KBM-7 (cell line): ENCODE measurements at places on chromosomes 1 and 21.

DNA sequence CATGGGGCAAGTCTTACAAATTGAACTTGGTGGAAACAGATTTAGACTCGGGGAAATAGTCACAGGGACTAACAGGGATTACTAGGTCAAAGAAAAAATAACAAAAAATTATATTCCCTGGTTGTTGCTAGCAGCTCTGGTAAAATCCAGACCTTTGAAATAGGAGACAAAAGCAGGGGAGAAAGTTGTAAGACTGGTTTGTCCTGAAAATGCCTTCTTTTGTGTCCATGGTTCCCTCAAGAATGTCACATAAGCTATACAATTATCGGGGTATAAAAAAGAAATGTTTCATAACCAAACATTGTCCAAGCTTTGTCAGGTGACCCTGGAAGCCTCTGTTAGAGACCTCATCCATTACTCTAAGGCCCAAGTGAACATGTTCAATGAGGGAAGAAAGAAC lies 33.1 kb downstream of the KIAA0319L start:
- DNase-seq = no peak

DNA sequence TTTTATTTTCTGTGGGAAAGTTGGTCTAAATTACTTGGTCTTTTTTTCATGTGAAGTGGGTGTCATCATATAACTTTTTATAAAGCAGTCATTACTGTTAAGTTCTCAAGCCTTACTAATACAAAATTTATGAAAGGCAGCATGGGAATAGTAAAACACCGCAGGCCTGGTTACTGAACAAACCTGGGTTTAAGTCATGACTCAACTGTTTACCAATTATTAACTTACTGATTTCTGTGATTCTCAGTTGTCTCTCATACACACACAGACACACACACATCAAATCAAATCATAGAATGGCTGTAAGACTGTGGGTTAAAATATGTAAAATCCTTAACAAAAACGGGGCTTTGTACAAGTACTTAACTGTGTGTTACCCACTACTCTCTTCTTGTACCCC lies 14.6 kb downstream of the MAEL start:
- DNase-seq = no peak

- DNase-seq = peak; percentile 96
Measured at GRCh38 chr1:58898739-58899586, 115.1 kb upstream of the JUN start.

GRCh38 chr21:33151941-33152731 lies 77.6 kb upstream of the IFNAR2 start:
- DNase-seq = peak; percentile 32
